ENCODE measurements at places on chromosomes 6 and 20. TPM values are rescaled to one million over a fixed set of nuclear protein-coding genes. Genes with fewer than 3 reads are reported as not detected.

The HEY2 gene
- not detected for total RNA-seq

DNA sequence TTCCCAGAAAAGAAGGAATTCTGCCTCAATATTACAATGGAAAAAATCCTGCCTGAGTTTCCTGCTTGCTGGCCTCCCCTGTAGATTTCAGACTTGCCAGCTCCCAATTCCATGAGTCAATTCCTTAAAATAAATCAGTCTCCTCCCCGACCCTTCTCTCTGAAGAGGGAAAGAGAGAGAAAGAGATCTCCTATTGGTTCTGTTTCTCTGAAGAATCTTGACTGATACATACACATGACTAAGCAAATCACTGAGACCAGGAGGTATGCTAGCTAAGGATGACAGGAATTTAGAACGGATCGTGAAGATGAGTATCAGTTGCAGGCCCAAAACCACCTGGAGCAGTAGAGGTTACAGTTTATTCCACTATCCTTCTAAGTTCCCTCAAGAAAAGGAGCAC, 11.3 kb upstream of the RBM24 start:
- H3K27me3 ChIP-seq: no peaks in the 10 kb centered on the region
- no peaks in the 10 kb centered on the region for H3K36me3 ChIP-seq
- H3K4me3 ChIP-seq: no peak overlapping the region
- no peak for DNase-seq
- H3K4me1 ChIP-seq: no peaks in the 10 kb centered on the region
- H3K27ac ChIP-seq: no peak overlapping the region

- peaks cover 25% of the 10 kb centered on the region for H3K4me1 ChIP-seq
- peaks cover 25% of the 10 kb centered on the region for H3K36me3 ChIP-seq
- peak overlapping the region; percentile 84 for H3K4me3 ChIP-seq
- DNase-seq: no peak
- no peaks in the 10 kb centered on the region for H3K27me3 ChIP-seq
- H3K27ac ChIP-seq: peak overlapping the region; percentile 89
Measured at GRCh38 chr6:132812255-132812732, 2.1 kb upstream of the RPS12 start.

DNA sequence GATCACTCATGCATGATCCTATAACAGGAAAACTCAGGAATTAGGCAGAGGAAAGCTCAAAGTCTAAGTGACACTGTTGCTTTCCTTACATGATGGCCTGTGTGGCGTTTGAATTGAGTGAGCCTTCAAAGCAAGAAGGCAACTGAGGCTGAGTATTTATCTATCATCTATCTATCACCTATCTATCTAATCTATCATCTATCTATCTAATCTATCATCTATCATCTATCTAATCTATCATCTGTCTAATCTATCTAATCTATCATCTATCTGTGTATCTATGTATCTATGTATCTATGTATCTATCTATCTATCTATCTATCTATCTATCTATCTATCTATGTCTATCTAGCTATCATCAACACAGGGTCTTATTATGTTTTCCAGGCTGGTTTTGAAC, 41.8 kb upstream of the BCLAF1 start:
- H3K4me3 ChIP-seq: no peak overlapping the region
- DNase-seq: no peak
- no peaks in the 10 kb centered on the region for H3K4me1 ChIP-seq

DNA sequence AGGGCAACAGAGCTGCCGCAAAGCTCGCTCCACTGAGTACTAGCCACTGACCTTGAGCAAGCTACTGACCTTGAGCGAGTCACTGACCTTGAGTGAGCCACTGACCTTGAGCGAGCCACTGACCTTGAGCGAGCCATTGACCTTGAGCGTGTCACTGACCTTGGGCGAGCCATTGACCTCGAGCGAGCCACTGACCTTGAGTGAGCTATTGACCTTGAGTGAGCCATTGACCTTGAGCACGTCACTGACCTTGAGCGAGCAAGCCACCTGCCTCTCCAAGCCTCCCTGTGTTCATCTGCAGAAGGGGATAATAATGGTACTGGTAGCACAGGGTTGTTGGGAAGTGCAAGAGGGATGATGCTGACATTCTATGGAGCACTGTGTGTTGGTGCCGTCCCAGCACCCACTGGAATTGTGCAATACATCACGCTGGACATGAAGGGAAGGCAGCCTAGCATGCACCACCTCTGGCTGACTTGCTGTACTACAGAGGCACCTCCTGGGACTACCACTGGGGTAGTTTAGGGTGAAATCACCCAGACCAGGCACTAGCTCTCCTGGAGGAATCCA, 60.2 kb downstream of the CTCFL start:
- no peak overlapping the region for H3K4me3 ChIP-seq
- H3K27ac ChIP-seq: no peak overlapping the region
- peak; percentile 52 for DNase-seq
- no peaks in the 10 kb centered on the region for H3K4me1 ChIP-seq
- H3K36me3 ChIP-seq: no peaks in the 10 kb centered on the region
- H3K27me3 ChIP-seq: peaks cover 69% of the 10 kb centered on the region

GRCh38 chr6:95636552-95637431, 59.5 kb downstream of the MANEA start:
- no peak overlapping the region for H3K4me3 ChIP-seq
- no peaks in the 10 kb centered on the region for H3K36me3 ChIP-seq
- DNase-seq: no peak
- H3K4me1 ChIP-seq: no peaks in the 10 kb centered on the region
- H3K27ac ChIP-seq: no peak overlapping the region

DNA sequence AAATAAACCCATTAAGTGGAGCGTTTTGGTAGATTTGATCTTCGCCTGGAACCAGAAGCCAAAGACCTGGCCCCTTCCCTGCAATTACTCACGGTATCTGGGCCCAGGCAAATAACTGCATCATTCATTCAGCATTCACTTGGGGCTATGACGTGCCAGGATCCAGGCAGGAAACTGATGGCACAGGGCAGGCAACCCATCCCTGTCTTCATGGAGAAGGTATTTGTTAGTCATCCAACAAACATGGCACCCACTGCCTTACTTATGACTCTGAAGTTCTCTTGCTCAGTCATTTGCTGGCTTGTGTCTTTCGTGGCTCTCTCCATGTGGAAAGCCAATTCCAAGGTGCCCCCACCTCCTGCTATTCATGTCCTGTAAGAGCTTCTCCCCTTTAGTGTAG, 232.4 kb downstream of the BMP7 start:
- no peak overlapping the region for H3K4me3 ChIP-seq
- no peak for DNase-seq
- H3K27me3 ChIP-seq: no peaks in the 10 kb centered on the region
- H3K36me3 ChIP-seq: no peaks in the 10 kb centered on the region

DNA sequence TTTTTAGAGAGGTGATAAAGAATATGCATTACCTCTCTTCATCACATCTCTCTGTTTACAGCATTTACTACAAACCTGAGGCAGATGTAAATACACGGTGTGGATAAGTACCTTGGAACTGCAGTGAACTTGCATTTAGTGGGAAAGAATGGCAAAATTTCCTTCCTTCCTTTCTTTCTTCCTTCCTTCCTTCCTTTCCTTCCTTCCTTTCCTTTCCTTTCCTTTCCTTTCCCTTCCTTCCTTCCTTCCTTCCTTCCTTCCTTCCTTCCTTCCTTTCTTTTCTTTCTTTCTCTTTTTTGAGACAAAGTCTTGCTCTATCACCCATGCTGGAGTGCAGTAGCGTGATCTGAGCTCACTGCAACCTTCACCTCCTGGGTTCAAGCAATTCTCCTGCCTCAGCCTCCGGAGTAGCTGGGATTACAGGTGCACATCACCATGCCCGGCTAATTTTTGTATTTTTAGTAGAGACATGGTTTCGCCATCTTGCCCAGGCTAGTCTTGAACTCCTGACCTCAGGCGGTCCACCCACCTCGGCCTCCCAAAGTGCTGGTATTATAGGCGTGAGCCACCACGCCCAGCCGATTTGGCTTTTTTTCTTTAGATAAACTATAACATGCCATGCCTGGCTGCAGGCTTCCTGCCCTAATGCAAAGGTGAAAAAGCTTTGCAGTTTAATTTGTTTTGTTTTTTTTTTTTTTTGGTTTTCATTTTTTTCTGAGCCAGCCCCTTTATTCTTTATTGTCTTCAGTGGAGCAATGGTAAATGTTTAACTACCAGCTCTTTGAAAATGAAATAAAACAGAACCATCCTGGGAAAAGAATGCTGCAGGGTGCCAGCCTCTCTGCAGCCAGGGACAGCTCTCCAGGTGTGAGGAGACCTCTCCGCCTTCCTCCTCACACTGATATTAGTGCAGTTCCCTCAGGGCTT, 64.2 kb upstream of the NEDD9 start:
- H3K27ac ChIP-seq: no peak overlapping the region
- no peaks in the 10 kb centered on the region for H3K36me3 ChIP-seq
- no peak for DNase-seq
- no peaks in the 10 kb centered on the region for H3K27me3 ChIP-seq
- no peaks in the 10 kb centered on the region for H3K4me1 ChIP-seq

The HLA-DMB gene
- 1.1 TPM for total RNA-seq

DNA sequence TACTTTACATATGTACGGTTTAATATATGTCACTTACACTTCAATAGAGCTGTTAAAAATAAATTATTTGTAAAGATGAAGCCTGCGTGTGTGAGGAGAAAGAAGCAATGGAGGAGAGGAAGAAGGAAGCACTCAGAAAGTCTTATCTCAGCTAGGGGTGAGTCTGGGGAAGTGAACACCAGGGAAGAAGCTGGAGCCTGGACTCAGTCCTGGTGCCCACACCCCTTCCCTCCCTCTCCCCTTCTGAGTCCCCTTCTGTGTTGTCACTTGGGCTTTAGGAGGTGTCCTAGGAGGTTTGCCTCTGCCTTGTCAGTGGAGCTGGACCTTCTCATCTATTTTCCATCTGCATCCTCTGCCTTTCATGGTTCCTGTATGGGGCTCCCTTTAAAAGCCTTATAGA, 1.9 kb downstream of the SIRPB2 start:
- peak overlapping the region; percentile 97 for H3K27ac ChIP-seq
- DNase-seq: no peak
- H3K4me3 ChIP-seq: peak overlapping the region; percentile 32

The ADGRB3 gene
- not detected for total RNA-seq

DNA sequence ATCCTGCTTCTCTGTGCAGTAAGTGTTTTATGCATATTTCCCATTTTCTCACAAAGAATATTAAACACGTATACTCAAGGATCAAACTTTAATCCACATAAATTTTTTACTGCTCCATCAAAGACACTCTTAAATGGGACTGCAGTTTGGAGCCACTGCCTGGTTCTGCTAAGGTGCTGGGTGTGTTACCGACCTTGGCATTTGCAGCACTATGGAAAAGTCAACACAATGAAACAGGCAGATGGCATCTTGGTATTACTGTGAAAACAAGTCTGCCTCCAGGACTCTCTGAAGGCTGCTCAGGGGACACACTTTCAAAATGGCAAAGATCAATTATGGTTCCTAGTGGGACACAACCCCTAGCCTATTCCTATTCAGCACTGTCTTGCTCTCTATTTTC, 17.3 kb upstream of the HLA-G start:
- no peak overlapping the region for H3K27ac ChIP-seq
- H3K4me1 ChIP-seq: peaks cover 10% of the 10 kb centered on the region
- H3K27me3 ChIP-seq: no peaks in the 10 kb centered on the region
- no peaks in the 10 kb centered on the region for H3K36me3 ChIP-seq
- H3K4me3 ChIP-seq: no peak overlapping the region

DNA sequence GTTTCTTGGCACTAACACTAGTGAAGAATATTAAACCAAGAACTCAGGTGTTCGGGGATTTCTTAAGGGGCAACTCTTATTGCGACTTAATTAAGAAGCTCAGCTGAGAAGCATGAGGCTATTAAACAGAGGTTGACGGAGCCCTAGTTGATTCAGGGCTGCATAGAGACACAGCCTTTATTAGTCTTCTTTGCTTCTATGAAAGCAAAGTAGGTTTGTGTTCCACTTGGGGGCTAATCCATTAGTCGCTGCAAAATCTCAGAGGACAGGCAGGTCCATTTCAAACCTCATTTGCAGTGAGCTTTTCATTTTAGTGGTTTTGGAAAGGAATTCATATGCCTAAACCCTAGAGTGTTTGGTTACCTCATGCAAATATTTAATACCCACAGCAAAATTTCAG, 506.6 kb upstream of the SULF2 start:
- no peak for DNase-seq
- no peaks in the 10 kb centered on the region for H3K36me3 ChIP-seq
- H3K4me1 ChIP-seq: peaks cover 47% of the 10 kb centered on the region
- no peak overlapping the region for H3K4me3 ChIP-seq
- H3K27me3 ChIP-seq: no peaks in the 10 kb centered on the region

The ORC3 gene
- 24.3 TPM for total RNA-seq

- H3K36me3 ChIP-seq: no peaks in the 10 kb centered on the region
- no peak overlapping the region for H3K27ac ChIP-seq
- H3K4me1 ChIP-seq: peaks cover 28% of the 10 kb centered on the region
- no peaks in the 10 kb centered on the region for H3K27me3 ChIP-seq
- DNase-seq: no peak
Measured at GRCh38 chr6:15399641-15400470, 154.0 kb downstream of the JARID2 start.

- H3K4me3 ChIP-seq: no peak overlapping the region
- H3K27me3 ChIP-seq: no peaks in the 10 kb centered on the region
- no peak overlapping the region for H3K27ac ChIP-seq
- DNase-seq: no peak
- H3K36me3 ChIP-seq: no peaks in the 10 kb centered on the region
Measured at GRCh38 chr20:6693178-6693807, 74.2 kb upstream of the BMP2 start.

- no peak overlapping the region for H3K27ac ChIP-seq
- peak overlapping the region; percentile 86 for H3K4me3 ChIP-seq
- peaks cover 37% of the 10 kb centered on the region for H3K4me1 ChIP-seq
- no peak for DNase-seq
- H3K36me3 ChIP-seq: peaks cover 37% of the 10 kb centered on the region
Measured at GRCh38 chr6:31733734-31734133, 2.6 kb downstream of the CLIC1 start.

DNA sequence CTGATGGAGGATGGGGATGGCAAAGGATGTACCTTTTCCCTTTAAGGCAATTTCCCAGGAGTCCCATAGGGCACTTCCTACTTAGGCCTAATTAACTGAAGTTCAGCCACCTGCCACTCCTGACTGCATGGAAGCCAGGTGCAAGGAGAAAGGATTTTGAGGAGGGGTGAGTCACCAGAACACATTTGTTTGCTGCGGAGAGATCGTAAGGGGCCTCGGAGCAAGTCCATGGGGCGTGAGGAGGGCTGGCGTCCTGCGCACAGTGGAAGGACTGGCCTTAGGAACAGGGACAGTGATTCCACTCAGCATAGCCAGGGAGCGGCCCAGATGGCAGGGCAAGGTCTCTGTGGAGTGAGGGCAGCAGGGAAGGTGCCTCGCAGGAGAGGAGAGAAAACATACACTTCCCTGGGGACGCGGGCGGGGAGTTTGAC, 11.8 kb upstream of the MAP1LC3A start:
- H3K27me3 ChIP-seq: no peaks in the 10 kb centered on the region
- H3K36me3 ChIP-seq: no peaks in the 10 kb centered on the region
- H3K4me3 ChIP-seq: no peak overlapping the region
- peaks cover 6% of the 10 kb centered on the region for H3K4me1 ChIP-seq
- no peak for DNase-seq
